Transverse colon (tissue), 4 donors: ENCODE measurements at places on chromosomes 3 and 15. TPM values are rescaled to one million over a fixed set of nuclear protein-coding genes. Genes with fewer than 3 reads are reported as not detected.

Gene CD276
- 28.9 TPM for total RNA-seq

Gene GOLGA8Q
- not detected for total RNA-seq

Gene CFAP20DC
- total RNA-seq, result not detected

Gene DAZL
- total RNA-seq, result not detected

DNA sequence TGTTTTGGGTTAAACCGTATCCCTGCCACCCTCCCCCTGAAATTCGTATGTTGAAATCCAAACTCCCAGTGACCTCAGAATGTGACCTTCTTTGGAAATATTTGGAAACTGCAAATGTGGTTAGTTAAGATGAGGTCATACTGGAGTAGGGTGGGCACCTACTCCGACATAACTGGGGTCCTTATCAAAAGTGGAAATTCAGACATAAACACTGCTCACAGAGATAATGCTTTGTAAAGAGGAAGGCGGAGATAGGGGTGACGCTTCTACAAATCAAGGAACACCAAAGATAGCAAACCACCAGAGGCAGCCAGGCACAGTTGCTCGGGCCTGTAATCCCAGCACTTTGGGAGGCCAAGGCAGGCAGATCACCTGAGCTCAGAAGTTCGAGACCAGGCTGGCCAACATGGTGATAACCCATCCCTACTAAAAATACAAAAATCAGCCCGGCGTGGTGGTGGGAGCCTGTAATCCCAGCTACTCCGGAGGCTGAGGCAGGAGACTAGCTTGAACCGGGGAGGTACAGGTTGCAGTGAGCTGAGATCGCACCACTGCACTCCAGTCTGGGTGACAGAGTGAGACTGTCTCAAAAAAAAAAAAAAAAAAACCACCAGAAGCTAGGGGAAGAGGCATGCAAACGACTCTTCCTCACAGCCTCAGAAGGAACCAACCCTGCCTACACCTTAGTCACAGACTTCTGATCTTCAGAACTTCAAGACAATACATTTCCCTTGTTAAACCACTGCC is 51.1 kb upstream of the CHD2 start:
- no peak for DNase-seq

DNA sequence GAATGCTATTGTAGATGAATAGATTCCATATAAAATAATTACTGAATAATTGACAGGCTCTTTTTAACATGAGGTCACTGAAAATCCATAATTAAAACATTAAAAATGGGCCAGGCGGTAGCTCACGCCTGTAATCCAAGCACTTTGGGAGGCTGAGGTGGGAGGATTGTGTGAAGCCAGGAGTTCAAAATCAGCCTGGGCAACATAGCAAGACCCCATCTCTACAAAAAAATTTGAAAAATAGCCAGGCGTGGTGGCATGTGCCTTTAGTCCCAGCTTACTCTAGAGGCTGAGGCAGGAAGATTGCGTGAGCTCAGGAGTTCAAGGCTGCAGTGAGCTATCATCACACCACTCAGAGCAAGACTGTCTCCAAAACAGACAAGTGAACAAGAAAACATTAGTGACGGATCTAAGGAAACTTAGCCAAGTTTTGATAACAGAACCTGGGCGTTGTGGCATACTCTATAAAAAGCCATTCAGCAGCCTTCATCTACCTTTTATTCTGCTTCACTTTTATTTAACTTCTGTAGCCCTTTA is 110.5 kb downstream of the KLHL25 start:
- no peak for DNase-seq

- no peak for DNase-seq
Measured at GRCh38 chr3:48989126-48989795, 780 bp upstream of the P4HTM start.

- no peak for DNase-seq
Measured at GRCh38 chr3:134544316-134544715, 58.5 kb downstream of the CEP63 start.
